ENCODE measurements at places on chromosomes 7 and 10.

- DNase-seq = no peak
Observed at GRCh38 chr10:90561666-90562065, 296.2 kb downstream of the HTR7 start.

DNA sequence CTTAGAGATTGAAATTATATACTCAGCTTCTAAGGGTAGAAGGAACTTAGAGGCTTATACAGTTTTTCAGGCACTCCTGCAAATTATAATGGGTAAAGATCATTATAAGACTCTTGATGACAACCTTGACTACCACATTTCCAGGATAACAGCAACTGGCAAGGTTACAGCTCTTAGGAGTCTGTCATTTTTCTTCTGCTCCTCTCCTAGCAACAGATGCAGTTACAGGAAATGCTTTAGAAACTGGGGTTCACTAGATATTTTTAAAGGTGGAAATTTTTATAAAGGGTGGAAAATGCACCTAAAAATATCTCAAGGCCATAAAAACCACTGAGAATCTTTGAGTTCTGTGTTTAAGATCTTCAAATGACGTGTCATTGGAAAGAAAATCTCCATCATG lies 185.8 kb downstream of the RELN start:
- no peak for DNase-seq

DNA sequence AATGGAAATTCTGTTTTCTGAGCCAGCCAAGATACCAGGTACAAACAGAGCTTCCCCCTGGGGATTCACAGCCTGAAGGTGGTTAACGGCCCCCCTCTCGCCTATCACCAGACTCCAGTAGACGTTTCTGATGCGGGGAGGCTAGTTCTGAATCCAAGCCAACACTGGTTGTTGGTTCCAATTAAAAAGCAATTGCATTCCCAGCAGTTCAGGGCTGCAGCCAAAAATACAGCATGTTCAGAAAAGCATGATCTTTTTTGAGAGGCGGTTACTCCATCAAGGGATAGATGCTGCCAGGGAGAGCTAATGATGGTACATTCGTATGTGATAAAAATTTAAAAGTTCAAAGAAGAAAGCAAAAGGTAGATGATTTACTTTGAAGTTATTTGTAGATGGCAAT lies 481.0 kb downstream of the GALNT17 start:
- DNase-seq = no peak

DNA sequence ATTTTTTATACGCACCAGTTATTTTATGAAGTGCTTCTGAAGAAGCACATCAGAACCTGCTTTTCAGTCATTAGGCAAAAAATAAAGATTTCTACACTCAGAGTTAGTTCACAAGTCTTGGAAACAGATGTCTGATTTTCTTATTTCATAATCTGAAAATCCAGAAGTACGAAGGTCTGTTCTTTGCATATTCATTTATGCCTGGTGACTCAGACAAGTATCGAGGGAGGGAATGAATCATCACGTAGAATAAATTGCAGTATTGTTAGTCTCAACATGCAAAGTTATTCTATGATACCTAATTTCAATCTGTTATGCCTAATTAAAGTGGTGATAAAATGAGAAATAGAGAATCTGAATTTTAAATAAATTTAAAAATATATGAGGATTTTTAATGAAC lies 113.6 kb upstream of the SEM1 start:
- DNase-seq = peak; percentile 54

- DNase-seq = no peak
Observed at GRCh38 chr7:37150856-37151255, 297.8 kb downstream of the ELMO1 start.

DNA sequence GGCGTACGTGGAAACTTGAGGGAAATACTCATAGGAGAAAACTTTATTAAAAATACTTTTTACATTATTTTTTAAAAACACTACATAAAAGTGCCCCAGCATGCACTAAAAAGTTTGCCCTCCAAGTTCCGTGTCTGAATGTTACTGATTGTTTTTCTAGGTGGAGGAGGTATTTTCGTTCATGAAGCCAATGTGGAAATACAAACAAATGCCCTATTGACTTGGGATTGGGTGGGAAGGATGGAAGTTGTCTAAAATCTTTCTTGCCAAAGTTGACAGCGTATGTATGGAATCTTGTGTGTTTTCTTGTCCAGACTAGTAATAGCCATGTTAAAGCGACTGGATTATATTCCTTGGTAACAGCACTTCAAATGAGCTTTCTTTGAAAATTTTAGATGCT lies 1.2 kb downstream of the PROSER2 start:
- DNase-seq = no peak

DNA sequence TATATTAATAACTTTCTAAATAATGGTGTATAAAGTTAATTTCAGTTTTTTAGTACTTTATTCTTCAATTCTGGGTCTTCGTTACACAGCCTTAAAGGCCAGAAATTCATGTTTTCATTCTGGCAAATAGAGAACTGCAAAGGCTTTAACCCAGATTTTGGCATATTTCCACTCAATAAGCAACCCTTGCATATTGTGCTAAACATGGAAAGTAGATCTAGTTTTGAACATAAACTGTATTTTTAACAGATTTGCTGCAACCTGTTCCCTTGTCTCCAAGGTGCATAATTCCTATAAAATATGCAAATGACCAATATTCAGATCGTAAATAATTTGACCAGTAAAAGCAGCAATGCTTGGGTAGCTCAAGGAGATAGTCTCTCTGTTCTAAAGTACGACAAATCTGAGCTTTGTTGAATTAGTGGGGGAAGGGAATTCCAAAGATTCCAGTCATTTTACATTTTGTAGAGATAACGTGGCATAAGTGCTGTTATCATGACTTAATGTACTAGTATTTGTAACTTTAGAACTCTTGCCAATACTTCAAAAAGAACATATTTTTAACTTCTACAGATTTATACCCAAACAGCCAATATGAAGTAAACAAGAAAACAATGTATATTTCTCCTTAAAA lies 46.4 kb upstream of the RSBN1L start:
- no peak for DNase-seq

DNA sequence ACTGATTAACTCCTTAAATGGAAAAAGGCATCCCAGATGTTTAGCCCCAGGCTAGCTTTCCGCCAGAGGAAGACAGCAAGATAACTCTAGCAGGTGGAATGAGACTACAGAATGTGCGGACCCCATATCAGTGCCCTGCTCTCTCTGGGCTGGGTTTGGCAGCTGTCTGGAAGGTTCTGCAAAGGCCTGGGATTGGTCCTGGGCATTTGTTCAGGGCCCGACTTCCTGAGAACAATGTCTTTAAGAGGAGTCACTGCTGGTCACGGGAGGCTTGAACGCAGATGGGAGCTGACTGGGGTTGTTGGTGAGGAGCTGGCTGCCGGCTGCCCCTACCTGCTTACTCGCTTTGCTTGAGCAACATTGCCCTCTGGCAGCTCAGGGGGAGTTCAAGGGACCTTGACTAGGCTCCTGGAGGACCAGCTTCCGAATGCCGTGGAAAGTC lies 130.6 kb upstream of the BTBD16 start:
- peak; percentile 59 for DNase-seq

- DNase-seq = peak; percentile 4
Observed at GRCh38 chr7:14836571-14837189, 65.9 kb downstream of the DGKB start.

- DNase-seq = no peak
Observed at GRCh38 chr7:28745351-28745750, 212.8 kb downstream of the TRIL start.

GRCh38 chr7:12923971-12924370 lies 236.5 kb downstream of the ARL4A start:
- DNase-seq = peak; percentile 75

DNA sequence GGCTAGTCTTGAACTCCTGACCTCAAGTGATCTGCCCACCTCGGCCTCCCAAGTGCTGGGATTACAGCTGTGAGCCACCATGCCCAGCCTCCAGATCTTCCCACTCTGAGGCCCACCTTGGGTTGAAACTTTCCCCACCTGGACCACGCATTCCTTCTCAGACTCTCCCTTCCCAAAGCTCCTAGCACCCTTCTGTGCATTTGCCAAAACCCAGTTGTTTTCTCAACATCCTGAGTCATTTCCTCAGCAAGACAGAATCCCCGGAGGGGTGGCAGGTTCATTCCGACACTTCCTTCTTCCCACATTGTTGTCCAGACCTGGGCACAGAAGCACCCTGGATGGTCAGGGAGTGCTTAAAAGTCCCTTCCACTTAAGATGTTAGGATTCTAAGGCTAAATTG lies 28.9 kb downstream of the BAG3 start:
- DNase-seq = peak; percentile 97

GRCh38 chr10:114077815-114078219 lies 34.2 kb downstream of the ADRB1 start:
- DNase-seq = no peak

GRCh38 chr10:11702264-11702663 lies 39.9 kb upstream of the ECHDC3 start:
- no peak for DNase-seq

DNA sequence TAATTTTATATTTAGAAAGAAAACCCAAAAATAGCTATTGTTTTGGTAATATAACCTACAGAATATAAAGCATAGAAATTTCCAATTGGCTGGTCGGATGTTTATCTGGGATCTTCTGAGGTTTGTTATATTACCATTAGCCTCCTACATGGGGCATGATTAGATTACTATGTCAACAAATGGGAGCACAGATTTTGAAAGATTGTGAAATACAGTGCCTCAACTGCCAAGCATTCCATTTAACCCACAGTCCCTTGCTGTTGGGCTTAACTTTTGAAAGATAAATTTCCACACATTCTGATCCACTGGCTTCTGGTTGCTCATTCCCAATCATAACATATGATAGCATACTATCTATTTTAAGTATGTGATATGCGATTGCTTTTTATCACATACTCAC lies 455.4 kb upstream of the C7orf33 start:
- DNase-seq = no peak

DNA sequence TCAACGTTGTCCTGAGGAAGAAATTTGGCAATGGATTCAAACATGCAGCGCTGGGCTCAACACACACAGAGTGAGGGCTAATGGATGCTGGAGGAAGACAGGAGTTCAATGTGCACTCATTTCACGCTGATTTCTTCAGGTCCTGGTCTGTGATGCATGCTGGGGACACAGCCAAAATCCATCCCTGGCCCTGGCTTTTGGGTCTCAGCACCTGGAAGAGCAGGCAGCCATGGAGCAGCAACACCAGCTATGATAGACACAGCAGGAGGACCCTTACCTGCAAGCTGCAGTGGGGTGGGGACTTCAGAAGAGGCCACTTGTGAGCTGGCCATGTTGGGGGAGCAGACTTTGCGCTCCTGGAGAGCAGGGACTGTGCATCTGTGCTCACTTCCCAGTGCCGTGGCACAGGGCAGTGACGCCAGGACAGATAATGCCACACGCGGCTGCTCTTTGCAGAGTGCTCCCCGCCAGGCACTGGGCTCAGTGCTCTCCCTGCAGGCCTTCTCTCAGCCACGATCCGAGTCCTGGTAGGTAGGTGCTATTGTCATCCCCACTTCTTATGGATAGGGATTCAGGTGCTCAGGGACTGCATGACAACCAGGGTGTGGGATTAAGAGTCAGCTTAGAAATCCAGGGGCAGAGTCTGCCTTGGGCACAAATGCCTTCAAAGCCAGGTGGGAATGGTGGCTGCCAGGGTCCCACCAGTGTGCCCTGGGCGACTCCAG lies 138.8 kb upstream of the UNC5B start:
- DNase-seq = no peak

- no peak for DNase-seq
Observed at GRCh38 chr10:75462865-75463264, 31.4 kb downstream of the LRMDA start.

DNA sequence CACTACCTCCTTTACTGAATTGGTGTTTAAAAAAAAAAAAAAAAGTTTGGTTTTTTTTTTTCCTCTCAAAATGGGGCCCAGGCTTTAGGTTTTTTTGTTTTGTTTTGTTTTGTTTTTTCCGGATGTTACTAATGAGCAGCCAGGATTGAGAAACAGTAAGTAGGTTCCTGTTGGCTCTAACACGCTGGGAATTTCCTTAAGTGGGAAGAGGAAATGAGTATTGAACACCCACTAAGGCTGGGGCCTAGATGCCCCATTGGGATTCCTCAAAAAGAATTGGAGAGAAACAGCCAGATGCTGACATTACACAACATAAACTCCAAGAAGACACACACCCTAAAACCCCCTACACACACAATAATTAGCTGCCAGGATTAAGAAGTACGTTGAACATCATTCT lies 102.2 kb upstream of the NANOS1 start:
- no peak for DNase-seq

GRCh38 chr7:4052130-4052529 lies 630.0 kb upstream of the FOXK1 start:
- no peak for DNase-seq

DNA sequence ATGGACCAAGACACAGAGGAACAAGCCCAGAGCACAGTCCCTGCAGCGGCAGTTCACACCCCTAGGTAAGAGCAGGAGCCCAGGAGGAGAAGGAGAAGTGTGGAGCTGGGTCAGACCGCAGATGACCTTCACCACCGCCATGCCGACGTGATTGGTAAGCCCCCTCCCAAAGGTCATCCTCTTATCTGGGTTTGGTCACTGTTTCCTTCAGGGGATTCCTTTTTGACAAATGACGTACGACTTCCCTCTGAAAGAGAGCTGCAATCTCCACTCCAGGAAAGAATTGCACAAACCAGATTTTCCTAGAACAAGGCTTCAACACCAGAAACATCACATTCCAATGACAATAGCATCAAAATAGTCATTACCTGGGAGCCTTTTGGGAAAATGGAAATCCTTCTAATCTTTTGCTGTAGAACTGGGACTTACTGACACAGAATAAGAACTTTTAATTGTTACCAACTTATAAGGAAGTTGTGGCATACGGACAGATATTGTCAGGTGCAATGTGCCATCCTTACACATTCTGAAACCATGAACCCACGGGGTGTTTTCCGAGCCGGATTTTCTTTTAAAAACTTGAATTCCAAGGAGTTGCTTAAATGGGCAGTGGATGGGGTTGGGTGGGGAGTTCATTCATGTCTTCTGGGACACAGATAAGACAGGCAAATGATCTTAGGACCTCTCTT lies 20.8 kb upstream of the ADAM12 start:
- DNase-seq = no peak

DNA sequence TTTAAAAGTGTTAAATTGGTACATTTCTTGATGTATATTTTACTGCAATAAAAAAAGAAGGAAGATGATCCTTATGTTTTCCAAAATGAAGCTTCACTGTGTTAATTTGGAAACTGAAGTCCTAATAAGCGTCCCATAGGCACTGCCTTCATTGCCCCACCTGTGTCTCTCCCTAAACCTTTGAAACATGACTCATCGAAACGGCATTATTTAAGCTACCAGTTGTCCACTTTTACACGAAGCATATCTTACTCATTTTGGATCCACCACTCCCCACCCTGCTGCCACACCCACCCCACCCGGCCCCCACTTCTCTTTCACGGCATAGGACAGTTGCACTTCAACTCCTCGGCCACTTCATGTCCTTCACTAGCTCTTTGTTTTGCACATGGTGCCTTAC lies 85.5 kb downstream of the KIAA1549 start:
- peak; percentile 38 for DNase-seq

DNA sequence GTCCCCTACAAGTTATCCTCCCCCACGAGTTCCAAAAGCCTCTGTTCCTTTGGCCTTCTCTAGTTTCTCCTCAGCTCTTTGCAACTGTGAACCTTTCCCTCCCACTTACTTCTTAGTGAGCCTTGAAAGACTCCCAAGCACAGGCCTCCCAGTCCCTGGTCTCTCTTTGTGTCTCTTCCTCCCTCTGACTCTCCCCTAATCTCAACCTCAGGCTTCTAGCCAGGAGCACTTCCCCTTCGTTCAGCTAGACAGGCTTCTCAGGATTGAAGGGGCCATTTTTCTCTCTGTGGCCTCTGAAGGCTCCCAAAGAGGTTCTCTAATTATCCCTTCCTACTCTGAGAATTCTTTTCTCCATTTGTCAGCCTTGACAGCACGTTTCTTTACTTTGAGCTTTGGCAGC lies 50.2 kb upstream of the PHYHIPL start:
- no peak for DNase-seq

- DNase-seq = no peak
Observed at GRCh38 chr10:24513155-24513554, 210.5 kb downstream of the ARHGAP21 start.
